ENCODE measurements at places on chromosomes 13 and 19.

- peak; percentile 86 for DNase-seq
Measured at GRCh38 chr19:47228937-47229675, 1.9 kb downstream of the BBC3 start.

DNA sequence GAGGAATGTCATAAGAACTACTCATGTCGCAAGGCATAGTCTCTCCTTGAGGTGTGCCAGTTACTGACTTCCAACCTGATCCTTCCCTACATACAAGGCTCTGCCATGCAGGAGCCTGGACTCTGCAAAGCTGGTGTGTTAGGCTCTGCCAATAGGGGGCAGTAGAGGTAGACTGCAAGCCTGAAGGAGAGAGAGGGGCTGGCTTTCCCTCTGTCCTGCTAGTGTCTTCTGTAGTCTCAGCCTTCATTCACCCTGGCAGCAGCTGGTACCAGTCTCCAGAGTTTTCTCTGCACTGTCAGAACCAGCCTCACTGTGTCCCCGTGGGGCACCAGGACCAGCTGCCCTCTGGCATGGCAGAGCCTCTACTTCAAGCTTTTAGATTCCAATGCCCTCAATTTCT lies 14.5 kb downstream of the SHISA2 start:
- peak; percentile 54 for DNase-seq

DNA sequence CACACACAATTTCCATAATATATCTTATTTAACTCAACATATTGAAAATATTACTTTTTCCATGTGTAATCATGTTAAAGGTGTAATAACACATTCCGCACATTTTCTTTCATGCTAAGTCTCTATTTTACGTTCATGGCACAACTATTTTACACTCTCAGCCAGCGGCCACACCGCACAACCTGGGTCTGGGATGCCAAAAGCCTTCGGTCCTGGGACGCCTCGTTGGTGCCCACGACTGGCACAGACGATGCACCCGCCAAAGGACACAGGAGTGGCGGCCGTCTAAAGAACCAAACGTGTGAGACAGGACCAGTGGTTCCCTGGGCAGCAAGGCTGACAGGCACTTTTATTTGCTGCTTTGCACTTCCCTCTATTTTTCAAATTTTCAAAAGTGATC lies 10.0 kb upstream of the PROZ start:
- no peak for DNase-seq

GRCh38 chr19:47124937-47125668 lies 5.5 kb upstream of the SAE1 start:
- no peak for DNase-seq

- no peak for DNase-seq
Measured at GRCh38 chr13:93260591-93260990, 34.0 kb downstream of the GPC6 start.

- DNase-seq: no peak
Measured at GRCh38 chr13:66021846-66022245, 1208.3 kb downstream of the PCDH9 start.

DNA sequence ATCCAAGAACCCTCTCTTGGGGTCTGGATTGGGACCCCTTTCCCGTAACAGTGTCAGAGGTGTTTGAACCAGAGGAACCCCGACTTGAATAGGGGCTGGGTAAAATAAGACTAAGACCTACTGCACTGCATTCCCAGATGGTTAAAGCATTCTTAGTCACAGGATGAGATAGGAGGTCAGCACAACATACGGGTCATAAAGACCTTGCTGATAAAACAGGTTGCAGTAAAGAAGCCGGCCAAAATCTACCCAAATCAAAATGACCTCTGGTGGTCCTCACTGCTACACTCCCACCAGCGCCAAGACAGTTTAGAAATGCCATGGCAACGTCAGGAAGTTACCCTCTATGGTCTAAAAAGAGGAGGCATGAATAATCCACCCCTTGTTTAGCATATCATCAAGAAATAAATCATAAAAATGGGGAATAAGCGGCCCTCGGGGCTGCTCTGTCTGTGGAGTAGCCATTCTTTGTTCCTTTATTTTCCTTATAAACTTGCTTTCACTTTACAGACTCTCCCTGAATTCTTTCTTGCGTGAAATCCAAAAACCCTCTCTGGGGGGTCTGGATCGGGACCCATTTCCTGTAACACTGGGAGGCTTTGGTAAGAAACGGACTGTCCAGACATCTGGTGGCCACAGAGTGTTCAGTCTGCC lies 4.4 kb upstream of the SIN3B start:
- DNase-seq: no peak

DNA sequence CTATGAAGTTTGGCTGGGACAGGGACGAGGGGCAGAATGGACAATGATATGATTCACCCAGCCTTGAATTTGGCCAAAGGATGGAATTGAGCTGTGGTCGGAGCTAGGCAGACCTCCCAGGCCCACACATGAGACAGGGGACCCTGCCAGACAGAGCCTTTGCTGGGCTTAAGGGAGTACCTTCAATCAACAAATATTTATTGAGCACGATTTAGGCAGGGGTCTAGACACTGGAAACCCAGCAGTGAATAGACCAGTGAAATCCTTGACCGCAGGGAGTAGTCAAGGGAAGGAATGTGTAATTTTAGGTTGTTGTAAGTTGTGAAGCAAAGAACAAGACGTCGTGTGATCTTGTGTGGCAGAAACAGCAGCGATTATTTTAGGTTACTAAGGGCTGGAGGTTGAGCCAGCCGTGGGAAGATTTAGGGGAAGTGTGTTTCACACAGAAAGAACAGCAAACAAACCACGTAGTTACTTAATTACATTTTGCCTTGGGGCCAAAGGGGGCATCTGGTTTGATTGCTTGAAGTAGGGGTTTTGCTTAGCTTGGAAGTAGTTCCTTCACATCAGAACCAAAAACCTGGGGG lies 16.9 kb upstream of the AP1M2 start:
- no peak for DNase-seq

- peak; percentile 95 for DNase-seq
Measured at GRCh38 chr19:41998246-41999020, 4.4 kb upstream of the ATP1A3 start.

DNA sequence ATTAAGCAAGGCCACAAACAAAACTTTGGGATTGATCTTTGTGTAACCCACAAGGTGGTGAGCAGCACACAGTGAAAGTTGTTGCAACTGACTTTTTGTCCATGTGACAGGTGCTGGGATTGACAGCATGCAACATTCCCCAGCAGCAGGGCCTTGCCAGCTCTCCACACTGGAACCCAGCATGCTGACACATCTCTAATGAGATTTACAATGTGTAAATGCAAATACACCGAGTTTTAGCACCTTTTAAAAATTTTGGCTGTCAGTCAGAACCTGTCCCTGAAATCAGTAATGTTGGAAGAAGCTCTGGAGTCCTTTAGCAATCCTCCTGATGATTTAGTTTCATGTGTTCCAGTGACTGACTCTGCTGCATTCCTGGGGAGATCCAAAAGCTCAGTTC lies 16.5 kb upstream of the PCDH8 start:
- no peak for DNase-seq

GRCh38 chr13:95676105-95676761 lies 706 bp upstream of the DNAJC3 start:
- DNase-seq: no peak

DNA sequence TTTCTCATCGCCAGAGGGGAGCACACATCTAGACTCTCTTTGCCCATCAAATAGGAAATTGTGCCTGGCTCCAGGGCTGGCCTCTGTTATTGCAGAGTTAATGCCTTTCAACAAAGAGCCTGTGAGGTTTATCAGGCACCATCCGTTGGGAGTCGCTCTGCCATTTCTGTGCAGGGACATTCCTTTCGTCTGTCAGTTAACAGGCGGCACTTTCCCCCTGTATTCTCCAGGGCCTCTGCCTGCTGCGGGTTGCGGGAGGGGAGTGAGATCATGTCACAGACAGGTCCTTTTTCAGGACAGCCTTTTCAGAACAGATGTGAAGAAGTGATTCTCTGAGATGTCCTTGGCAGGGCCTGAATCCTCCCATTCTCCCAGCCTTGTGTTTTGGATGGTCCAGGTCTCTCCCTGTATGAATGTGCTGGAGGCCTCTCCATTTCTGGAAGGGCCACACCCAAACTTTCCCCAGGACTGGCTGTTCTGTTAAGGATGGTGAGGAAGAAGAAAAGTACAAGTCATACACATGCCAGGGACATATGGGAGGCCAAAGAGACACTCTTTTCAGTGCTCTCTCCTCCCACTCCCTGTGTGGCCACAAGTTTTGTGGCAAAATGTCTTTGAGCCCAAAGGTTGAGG lies 14.9 kb downstream of the SERP2 start:
- no peak for DNase-seq

DNA sequence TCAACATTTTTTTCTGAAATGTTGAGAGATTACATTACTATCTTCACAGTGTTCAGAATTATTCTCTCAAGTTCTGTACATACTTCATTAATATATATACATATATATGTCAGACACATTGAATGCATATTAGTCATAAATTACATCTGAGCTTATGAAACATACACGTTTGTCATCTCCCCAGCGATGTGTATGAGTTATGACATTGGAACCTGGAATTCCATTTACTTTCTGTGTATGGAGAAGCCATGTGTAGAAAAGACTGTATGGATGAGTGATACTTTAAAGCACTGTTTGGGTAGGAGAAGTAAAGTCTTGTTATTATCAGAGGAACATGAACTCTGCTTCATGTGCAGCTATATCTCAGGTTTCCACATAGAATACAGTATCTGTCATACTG lies 167.2 kb downstream of the FGF14 start:
- no peak for DNase-seq

GRCh38 chr13:33318037-33318436 lies 32.5 kb upstream of the STARD13 start:
- no peak for DNase-seq

DNA sequence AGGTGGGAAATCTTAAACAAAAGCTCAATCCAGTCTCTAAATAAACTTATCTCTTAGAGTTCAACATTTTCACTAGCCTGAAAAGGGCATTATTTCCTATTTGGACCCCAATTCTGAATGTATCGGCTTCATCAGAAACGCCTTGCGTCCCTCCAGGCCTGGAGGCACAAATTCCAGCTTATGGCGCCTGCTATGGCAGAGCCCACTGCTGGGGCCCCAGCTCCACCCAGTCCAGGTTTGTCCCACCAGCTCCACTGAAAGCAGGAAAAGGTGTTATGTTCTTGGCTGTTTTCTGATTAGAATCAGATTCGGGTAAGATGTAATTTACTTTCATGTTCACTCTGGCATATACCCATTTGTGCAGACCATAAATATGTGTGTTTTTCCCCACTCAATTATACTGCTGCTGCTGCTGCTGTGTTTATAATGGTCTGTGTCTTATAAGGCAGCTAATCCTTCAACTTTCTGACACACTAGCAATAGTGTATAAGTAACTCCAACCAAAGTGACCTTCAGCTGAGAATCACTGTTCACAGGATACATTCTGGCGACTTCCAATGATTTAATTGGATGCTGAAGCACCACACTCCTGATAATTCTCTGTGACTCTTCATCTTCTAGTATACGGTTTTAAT lies 6.4 kb downstream of the IRS2 start:
- peak; percentile 56 for DNase-seq

DNA sequence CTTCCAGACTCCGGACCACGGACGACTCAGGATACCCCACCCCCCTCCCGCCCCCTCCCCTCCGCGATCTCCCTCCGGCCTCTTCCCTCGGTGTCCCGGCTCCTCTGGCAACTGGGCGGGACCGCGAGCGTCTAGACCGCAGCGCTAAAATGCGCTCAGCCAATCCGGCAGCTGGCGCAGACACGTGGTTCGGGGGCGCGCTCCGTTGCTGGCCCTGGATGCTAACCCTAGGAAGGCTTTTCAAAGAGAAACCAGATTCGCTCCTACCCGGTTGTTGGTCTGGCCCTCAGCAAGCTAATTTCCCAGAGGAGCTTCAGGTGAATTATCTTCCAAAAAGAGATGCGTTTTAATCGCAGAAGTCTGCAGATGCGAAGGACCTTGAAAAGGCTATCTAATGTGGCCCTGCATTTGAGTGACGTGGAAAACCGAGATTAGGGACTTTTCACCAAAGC lies at the start of gene DZIP1:
DZIP1 (minus strand) TSS at position 106 of the 452 bp plus-strand sequence. CDS start 2,677 bp downstream, outside the sequence.
- DNase-seq: peak; percentile 85

DNA sequence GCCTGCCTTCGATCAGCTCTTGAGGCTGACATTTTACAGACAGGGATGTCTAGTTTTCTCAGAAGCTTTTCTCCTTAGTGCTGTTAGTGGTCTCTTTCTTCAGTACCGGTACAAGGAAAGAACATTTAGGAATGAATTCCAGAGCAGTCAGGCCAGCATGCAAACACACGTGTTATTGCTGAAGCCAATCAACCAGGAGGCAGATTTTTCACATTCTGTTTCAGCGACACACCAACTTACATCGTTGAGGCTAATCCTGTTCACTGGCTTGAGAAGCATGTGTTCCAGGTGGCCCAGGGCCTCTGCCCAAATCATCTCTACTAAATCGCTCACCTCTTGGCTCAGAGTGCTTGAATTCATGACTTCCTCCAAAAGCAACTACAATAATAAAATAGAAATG lies 19.2 kb downstream of the PARP4 start:
- DNase-seq: no peak

DNA sequence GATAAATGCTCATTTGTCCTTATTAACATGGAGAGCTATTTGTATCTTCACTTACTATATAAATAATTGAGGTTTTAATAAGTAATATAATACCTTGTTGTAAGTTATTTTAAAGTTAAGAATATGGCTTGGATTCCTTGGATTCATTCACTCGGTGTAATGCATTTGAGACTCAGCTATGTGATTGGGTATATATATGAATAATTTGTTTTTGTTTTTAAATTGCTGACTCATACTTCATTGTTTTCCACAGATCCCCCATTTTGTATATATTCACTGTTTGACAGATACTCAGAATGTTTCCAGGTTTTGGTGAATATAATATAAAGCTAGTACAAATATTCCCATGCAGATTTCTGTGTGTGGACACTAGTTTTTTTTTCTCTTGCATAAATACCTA lies 6.8 kb upstream of the CEACAM18 start:
- no peak for DNase-seq

DNA sequence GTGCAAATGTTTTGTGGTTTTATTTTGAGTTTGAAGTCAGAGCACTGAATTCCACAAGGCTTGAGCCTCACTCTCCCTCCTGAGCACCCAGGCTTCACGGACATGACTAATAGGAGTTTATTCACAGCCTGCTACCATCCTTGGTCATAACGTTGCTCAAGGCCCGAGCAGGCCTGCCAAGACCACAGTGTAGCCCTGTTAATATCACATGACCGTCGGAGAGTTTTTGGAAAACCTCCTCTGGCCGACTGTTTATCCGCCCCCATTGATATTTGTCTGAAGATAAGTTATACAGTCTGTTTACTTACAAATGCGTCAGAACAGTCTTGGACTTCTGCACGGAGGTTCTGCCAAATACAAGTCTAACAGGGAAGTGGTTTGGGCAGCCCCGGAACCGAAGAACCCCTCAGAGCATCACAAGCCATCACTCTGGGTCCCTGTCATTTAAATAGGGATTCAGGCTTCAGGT lies 89.9 kb downstream of the COL4A2 start:
- no peak for DNase-seq

DNA sequence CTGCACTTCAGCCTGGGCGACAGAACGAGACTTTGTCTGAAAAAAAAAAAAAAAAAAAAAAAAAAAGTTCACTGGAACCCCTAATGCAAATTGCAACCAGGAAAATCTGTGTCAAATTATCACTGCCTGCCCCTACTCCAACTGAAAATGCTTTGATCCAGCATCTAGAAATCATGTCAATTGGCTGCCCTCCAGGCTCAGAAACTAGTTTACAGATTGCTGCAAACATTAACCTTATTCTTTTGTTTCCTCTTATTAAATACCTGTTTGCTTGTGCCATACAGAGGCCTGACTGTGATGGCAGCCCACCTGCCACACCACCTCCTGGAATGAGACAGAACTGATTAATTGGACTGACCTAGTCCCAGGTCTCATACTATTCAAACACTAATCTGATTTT lies 18.6 kb upstream of the AKT2 start:
- no peak for DNase-seq

- DNase-seq: no peak
Measured at GRCh38 chr13:74464670-74465069, 330.5 kb upstream of the KLF12 start.
